H9 (cell line): ENCODE measurements at places on chromosomes 16 and 17. TPM values are rescaled to one million over a fixed set of nuclear protein-coding genes. Genes with fewer than 3 reads are reported as not detected.

The KRTAP4-3 gene
- not detected in 2 replicates for total RNA-seq

The SALL1 gene
- total RNA-seq: 87.6 and 101 TPM in 2 replicates

The CDH1 gene
- 202 and 237 TPM in 2 replicates for total RNA-seq

The ASGR1 gene
- 5.2 and 5.9 TPM in 2 replicates for total RNA-seq

The RANBP10 gene
- total RNA-seq: 15.5 and 15.6 TPM in 2 replicates

The AHSP gene
- 1.6 TPM in 1 of 2 replicates, not detected in the other for total RNA-seq

The PRR35 gene
- 0.33 and 0.50 TPM in 2 replicates for total RNA-seq
